ENCODE measurements at places on chromosomes 16 and 17.

GRCh38 chr17:81722184-81723120 lies 10.4 kb downstream of the SLC25A10 start:
- DNase-seq: peak; percentile 45

DNA sequence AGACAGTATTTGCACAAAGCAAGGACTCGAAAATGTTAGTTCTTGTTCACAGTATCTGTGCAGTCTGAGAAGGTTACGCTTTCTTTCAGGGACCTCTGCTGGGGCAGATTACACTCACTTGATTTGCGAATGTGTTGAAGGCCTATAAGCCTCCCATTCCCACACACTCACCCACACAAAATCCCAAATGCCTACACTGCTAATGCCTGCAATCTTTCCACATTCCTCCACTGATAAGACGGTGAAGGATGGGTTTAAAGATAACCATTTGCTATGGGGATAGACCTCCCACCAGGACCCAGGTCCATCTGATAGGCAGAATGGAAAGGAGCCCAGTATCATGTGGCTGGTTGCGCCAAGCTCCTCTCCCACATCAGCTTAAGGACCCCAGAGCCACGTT lies 394.9 kb upstream of the SALL1 start:
- DNase-seq: no peak

DNA sequence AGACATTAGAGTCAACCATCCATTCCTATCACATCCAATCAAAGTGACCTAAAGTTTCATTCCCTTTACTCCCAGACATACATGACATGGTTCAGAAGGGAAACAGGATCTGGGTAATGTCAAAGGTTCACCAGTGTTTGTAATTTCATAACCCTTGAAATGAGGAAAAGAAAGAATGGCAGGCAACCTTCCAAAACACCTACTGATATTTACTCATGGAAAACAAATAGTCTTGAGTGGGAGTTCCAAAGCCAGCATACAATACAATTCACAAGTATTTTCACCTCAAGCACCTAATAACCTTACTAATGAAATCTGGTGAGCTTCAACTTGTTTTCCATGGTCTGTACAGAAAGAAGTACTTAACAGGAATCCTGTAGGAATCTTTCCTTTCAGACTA lies 72.5 kb upstream of the AXIN2 start:
- no peak for DNase-seq

GRCh38 chr17:34581446-34582184 lies 2.2 kb downstream of the TMEM132E start:
- DNase-seq: no peak

GRCh38 chr17:5883775-5884665 lies 186.2 kb upstream of the WSCD1 start:
- DNase-seq: no peak

- no peak for DNase-seq
Observed at GRCh38 chr16:17368951-17369350, 101.8 kb downstream of the XYLT1 start.

- DNase-seq: no peak
Observed at GRCh38 chr17:78429618-78429995, 51.2 kb downstream of the PGS1 start.

DNA sequence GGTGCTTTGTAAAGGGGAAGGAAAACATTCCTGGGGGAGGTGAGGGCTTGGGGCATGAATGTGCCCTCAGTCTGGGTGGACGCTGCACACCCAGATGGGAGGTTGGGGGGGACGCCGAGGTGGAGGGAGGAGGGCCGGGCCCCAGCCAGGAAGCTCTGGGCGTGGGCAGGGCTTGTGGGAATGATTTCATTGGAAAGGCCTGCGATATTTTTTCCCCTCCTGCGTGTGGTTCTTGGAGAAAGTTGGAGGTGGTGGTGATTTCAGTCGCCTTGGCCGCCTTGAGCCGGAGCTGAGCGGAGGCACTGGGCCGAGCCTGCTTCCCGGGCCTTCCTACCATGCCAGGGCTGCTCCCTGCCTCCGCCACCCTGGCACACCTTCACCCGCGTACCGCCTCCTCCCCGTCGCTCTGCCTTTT lies 26.4 kb upstream of the CLEC18A start:
- DNase-seq: no peak

GRCh38 chr17:3043737-3044365 lies 19.6 kb downstream of the OR1D5 start:
- peak; percentile 54 for DNase-seq

- no peak for DNase-seq
Observed at GRCh38 chr17:81044764-81045589, 10.0 kb downstream of the BAIAP2 start.

GRCh38 chr16:10256784-10257641 lies 74.8 kb upstream of the GRIN2A start:
- peak; percentile 42 for DNase-seq

DNA sequence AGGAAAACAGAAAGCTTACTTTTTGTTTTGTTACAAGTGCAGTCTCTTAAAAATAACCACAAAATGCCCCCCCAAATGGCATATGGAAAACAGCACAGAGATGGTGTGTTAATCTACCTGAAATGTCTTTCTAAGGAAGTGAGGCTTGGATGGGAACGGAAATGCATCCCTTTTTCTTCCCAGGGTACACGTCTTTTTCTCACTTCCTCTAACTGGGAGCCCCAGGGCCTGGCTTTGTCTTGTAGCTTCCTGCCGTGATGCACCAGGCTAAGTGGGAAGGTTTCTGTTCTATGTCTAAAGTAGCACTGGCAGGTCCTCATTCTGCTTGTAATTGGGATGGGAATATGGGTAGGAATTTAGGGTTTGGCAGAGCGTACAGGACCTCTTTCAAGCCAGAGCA lies 52.5 kb upstream of the CACNG3 start:
- DNase-seq: no peak

- DNase-seq: no peak
Observed at GRCh38 chr17:69060822-69061221, at the start of gene ABCA9. TSS of gene ABCA9 (minus strand) at chr17:69060927. CDS start at chr17:69051126, 9,801 bp downstream.

DNA sequence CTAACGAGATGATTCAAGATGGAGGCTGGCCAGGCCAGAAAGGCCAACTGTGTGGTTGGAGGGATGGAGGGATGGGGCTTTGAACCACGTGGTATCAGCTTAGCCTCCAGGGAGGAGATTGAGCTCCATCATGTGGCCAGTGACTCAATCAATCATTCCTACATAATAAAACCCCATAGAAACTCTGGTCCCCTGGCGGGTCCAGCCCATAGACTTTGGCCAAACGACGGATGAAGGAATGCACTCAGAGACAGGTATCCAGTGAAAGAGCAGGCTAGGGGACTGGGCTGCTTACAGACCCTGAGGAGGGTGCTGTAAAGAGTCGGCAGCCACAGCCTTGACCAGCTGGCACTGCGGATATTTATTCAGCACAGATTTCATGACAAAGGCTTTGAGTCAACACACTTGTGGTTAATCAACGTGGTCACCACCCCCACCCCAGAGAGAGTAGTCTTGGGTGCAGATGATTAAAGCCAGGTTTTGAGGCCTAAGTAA lies 308.7 kb upstream of the TNRC6C start:
- peak; percentile 49 for DNase-seq

- no peak for DNase-seq
Observed at GRCh38 chr17:57986841-57987580, 1.0 kb downstream of the VEZF1 start.

- DNase-seq: no peak
Observed at GRCh38 chr16:10967986-10968385, 23.6 kb downstream of the CLEC16A start.

GRCh38 chr17:41664587-41665565 lies 23.8 kb upstream of the EIF1 start:
- DNase-seq: no peak

DNA sequence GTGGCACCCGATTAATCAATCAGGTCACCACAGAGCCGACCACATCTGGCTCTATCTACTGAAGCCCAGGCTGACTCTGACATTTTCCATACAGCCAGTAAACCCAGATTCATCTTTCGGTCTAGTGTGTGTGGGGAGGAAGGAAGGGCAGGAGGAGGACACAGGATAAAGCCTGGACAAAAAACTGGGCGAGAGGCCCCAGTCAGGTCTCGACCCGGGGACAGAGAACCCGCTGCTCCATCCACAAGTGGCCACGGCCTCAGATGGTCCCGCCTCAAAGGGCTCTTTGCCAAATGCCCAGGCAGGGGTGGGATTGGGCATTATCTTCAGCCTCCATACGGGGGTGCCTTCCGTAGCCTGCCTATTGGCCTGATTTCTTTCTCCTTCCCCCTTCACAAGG lies 7.8 kb downstream of the ABR start:
- DNase-seq: no peak

DNA sequence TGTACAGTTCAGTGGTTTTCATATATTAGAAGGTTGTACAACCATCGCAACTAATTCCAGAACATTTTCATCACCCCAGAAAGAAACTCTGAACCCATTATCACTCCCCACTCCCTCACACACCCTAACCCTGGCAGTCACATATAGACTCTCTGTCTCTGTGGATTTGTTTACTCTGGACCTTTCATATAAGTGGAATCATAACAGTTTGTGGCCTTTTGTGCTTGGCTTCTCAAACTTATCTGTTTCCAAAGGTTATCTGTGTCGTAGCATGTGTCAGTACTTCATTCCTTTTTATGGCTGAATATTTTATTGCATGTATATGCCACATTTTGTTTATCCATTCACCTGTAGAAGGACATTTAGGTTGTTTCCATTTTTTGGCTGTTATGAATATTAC lies 12.4 kb downstream of the TENT4B start:
- DNase-seq: peak; percentile 81

GRCh38 chr16:24883714-24884151 lies 38.0 kb downstream of the SLC5A11 start:
- DNase-seq: peak; percentile 6

GRCh38 chr17:66543526-66543925 lies 241.1 kb downstream of the PRKCA start:
- DNase-seq: no peak

DNA sequence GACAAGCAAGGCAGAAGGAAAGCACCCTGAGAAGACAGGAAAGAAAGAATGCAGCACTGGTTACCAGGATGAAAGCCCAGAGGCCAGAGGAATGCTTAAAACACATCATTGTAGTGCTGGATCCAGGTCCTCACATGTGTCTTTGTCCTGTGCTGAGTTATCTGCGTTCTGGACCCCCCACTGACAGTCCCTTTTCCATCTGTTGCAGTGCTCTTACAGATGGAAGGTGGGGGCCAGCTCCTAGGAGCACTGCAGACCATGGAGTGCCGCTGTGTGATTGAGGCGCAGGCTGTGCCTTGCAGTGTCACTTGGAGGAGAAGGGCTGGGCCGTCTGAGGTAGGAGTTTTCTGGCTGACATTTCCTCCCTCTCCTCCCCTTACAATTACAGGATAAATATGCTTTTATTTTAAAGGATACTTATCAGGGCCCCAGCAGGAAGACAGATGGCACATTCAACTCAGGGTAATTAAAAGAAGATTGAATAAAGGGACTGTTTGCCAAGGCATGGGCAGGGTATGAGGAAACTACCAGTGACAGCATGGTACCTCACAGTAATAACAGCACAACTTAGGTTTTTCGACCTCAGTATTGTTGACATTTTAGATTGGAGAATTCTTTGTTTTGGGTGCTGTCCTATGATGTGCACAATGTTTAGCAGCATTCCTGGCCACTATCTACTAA lies 3.0 kb downstream of the EME1 start:
- DNase-seq: no peak

DNA sequence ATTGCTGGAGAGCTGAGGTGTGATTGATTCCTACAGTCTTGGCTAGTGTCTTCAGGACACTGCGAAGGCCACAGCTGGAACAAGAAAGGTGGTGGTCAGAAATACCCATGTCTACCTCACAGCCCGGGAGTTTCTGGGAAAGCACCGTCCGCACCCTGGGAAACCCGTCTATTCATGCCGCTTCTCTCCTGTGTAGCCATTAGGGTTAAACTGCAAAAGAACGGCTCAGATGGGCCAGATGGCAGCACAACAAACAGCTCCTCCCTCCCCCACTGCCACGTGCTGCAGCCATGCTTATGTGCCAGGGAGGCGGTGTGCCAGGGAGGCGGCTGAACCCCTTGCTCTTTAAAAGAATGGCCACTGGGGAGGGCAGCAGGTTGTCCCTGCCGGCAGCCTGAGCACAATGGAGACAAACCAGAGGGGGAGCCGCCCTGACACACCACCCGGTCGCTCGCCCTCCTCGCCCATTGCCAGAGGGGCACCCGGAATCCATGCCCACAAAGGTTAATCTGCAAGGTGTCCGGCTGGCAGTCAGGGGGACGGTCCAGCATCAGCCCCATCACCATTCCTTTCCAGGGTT lies 65.2 kb downstream of the CYTH1 start:
- DNase-seq: no peak

DNA sequence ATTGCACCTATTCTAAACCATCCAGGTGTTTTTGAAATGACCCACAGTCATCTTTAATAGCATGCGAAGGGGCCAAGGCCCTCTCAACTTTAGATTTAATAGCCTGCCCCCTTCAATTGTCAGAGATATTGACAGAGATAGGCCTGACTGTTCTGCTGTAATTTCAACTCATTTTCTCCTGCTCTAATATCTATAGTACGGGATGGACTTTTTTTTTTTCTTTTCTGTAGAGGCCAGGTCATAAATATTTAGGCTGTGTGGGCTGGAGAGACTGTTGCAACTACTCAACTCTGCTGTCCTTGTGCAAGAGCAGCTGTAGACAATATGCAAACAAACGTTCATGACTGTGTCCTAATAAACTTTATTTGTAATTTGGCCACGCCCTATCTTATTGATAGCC lies 24.7 kb upstream of the KRT20 start:
- no peak for DNase-seq

DNA sequence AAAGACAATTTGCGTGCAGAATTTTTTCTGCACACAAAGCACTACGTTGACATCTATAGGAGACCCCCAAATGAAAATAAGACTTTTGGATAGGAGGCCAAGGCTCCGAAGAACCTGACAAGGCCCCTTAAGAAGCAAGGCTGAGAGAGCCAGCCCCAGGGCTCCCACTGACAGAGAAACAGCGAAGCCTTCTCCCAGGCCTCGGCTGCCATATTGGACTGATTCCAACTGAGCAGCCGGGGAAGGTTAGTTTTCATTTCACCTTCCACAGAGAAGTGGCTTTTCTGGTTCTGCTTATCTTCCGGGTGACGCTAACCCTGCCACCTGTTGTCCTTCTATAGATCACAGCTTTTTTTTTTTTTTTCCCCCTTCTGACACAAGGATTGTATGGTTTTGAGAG lies 356.7 kb downstream of the SOX9 start:
- DNase-seq: no peak

- no peak for DNase-seq
Observed at GRCh38 chr16:50820225-50820624, 78.3 kb downstream of the CYLD start.

GRCh38 chr17:15109608-15110007 lies 155.5 kb downstream of the PMP22 start:
- DNase-seq: no peak

GRCh38 chr17:63696381-63696961 lies 3.5 kb downstream of the LIMD2 start:
- peak; percentile 67 for DNase-seq
